ENCODE measurements at places on chromosomes 7 and 10.
A peak's percentile ranks its signal among the peaks of the same experiment; 100 is the strongest.

DNA sequence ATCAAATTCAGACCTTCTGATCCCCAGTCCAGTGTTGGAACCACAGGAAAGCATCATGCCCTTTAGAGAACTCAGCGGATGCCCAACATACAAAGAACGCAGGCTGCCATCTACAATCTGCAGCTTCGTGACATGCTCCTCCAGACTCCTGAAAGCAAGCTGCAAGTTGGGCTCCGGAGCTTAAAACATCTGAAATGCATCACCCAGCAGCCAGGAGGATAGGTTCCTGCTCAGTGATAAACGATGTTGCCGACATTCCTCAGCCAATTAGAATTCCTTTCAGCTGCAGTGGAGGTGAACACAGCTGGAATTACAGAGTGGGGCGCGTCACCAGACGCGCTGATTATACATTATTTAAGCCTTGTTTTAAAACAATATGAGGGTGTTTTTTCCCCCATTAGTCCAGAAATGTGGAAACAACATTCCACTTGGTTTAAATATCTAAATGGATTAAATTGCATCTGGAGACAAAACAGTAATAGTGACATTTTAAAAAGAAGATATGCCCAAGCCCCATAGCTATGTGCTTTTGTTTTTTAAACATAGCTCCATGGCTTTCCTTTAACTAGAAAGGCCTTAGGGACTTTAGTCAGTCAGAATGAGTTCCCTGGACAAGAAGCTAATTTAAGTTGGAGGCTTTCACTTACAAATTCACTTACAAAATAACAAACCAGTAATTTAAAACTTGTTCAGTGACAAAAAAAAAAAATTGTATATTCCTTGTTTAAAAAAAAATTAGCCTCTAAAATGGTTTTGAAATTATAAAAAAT, 6.3 kb downstream of the SMURF1 start:
- DNase-seq = no peak

- DNase-seq = peak; percentile 50
These were observed 157.8 kb downstream of the DNAJB6 start for GRCh38 chr7:157494506-157495176.

DNA sequence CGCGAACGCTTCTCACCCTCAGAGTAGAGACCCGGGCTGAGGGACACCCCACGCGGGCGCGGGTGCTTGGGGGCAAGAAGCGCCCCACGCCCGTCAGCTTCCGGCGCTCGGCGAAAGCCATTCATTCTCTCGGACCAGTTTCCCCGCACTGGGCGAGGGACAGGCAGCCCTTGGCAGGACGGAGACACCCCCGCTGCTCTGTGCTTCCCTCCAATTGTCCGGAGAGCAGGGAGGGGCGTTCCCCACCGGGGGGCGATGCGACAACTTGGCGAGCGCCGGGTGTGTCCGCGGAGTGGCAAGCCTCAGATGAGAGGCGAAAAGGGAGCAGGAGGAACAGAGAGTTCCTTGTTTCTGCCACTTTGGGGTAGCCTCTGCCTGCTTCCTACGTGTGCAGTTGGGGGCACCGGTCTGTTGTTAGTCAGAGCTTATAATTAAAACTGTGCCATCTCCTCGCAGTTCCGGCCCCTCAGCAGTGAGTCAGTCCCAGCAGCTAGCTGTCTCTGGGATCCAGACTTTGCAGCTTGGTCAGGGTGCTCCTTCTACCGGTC, 1.7 kb downstream of the GPR158 start:
- no peak for DNase-seq

GRCh38 chr10:35027567-35027966, 62.6 kb downstream of the CUL2 start:
- no peak for DNase-seq

- DNase-seq = no peak
These were observed 117.3 kb downstream of the THSD7A start for GRCh38 chr7:11714676-11715075.

- no peak for DNase-seq
These were observed 164.9 kb upstream of the TRIM24 start for GRCh38 chr7:138295049-138295637.

- no peak for DNase-seq
These were observed 86.9 kb downstream of the AOAH start for GRCh38 chr7:36637417-36637816.

GRCh38 chr7:124856299-124856888, 73.2 kb downstream of the POT1 start:
- no peak for DNase-seq

- no peak for DNase-seq
These were observed 23.0 kb upstream of the SNX13 start for GRCh38 chr7:17963281-17963680.

DNA sequence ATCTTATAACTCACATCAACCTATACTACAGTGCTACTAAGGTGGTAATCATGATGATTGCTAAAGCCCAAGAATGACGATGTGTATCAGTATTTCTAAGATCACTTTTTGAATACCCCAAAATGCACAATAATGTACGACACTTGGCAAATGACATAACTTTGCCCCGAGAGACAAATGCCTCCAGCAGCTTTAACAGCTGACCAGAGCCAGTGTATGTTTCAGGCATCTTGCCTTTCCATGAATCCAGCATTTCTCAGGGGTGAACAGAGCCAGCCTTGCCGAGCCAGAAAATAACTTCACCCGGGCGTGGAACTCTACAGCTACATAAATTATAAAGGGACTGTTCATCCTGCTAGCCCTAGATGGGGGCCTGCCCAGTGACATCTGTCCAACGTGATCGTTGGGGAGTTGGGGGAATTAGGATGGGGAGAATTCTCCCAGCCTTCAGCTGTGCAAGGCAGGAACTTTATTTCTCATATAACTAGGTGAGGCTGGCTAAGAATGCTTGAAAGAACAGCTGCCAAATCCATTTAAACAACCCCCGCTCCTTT, 1.8 kb downstream of the IGFBP3 start:
- DNase-seq = no peak

Measured in activated CD4-positive, alpha-beta T cell treated with anti-CD3 and anti-CD28 coated beads for 48 hours (primary cell).